ENCODE measurements at places on chromosomes 3 and 15.

DNA sequence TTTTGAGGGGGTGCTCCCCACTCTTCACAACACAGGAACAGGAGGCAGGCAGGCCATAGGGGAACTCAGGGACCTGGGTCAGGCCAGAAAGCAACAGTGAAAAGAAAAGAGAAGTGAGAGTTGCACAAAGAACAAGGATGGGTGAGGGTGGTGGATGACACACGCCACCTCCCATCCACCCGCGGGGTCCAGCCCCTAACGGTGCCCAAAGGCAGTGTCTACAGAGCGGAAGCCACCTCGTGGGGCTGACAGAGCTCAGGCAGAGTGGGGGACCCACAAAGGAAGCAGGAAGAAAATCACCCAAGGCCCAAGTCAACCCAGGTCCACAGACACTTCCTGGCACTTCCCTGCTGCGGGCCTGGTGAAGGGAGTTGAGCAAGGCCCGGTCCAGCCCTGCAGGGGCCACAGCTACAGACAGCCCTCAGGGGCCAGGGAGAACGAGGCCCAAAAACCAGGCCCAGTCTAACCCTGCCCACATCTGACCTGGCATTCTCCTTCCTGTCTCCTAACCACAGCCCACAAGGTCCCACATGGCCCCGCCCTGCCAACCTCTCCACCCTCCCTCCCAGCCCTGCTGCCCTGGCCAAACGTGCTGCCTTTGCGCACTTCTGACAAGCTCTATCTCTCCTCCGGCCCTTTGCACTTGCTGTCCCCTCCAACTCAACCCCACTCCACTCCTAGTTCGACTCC, 5.9 kb downstream of the NUP210 start:
- no peak for DNase-seq

DNA sequence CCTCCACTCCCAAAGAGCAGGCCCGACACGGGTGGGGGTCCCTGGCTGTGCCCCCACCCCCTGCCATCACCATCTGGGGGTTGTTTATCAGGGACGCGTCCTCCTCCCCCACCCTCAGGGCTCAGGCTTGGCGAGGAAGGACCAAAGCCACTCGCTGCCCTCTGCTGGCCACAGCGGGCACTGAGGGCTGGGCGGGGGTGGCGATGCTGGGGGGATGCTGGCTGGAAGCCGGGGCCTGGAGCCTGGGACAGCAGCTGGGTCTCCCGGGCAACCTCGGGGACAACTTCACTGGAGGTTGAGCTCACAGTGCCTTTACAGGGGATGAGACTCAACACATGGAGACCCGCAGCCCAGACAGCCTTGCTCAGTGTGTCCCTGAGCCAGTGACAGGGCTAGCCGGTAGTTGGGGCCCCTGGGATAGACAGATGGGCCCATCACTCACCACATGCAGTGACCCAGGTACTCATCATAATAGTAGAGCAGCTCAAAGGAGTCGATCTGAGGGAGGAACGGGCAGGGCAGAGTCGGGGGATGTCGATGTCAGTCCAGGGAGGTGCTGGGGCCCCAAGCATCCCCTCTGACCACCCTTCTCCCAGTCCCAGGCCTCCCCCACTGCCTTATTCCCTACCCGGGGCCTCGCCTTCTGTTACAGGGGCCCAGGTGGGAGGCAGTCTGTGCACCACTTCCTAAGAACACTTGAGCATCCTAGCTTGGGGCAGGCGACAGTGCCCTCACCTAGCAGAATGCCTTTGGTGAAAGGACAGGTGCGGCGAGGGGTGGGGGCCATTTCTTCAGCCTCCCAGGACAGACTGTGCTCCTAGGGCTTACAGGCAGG, 5.9 kb upstream of the CALML4 start:
- peak; percentile 85 for DNase-seq

DNA sequence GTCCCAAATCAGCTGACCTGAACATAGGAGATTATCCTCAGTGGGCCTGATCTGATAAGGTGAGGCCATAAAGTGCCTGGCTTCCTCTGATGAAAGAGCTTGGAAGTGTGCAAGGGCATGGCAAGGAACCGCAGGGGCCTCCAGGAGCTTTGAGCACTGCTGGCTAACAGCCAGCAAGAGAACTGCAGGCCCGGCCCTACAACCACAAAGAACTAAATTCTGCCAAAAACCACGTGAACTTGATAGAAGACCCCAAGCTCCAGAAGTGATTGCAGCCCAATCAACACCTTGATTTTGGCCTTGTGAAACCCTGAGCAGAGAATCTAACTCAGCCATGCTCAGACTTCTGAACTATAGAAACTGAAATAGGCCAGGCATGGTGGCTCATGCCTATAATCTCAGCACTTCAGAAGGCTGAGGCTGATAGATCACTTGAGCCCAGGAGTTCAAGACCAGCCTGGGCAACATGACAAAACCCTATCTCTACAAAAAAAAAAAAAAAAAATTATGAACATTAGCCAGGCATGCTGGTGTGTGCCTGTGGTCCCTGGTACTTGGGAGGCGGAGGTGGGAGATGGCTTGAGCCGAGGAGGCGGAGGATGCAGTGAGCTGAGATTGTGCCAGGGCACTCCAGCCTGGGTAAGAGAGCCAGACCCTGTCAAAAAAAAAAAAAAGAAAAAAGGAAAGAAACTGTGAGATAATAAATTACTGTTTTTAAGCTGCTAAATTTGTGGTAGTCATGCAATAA, 7.7 kb upstream of the DIS3L start:
- no peak for DNase-seq

DNA sequence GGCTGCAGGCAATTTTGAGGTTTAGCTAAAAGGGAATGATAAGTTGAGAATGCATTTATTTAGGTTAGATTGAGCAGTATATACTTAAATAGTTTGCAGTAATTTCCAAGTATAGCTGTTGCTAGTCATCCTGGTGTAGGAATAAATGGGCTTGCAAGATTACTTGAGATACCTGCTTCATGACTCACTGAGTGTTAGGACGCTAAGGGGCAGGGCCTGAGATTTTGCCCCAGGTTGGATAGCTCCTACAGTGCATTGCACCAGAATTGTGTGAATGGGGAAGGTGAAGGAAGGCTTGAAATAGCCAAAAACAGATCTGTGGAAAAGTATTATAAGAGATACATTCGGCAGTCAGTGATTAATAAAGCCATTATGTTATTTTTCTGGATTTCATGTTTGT, 72.8 kb downstream of the KCNH8 start:
- no peak for DNase-seq

DNA sequence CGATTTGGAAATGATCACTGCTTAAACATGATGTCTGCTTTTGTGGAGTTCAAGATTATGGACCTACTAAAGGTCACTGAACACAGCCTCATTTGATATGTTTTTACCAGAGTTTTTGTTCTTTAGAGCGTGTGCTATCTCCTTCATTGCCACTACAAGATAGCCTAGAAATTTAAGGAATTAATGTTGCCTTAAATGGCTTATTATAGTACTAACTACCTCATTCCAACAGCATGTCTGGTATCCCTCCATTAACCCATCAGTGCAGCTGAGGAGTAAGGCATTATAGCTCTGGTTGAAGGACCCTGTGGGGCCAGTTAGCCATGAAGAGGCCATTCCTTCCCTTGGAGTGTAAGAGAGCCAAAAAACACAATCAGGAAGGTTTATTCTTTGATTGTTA, 2.3 kb upstream of the FAM43A start:
- DNase-seq, result no peak

DNA sequence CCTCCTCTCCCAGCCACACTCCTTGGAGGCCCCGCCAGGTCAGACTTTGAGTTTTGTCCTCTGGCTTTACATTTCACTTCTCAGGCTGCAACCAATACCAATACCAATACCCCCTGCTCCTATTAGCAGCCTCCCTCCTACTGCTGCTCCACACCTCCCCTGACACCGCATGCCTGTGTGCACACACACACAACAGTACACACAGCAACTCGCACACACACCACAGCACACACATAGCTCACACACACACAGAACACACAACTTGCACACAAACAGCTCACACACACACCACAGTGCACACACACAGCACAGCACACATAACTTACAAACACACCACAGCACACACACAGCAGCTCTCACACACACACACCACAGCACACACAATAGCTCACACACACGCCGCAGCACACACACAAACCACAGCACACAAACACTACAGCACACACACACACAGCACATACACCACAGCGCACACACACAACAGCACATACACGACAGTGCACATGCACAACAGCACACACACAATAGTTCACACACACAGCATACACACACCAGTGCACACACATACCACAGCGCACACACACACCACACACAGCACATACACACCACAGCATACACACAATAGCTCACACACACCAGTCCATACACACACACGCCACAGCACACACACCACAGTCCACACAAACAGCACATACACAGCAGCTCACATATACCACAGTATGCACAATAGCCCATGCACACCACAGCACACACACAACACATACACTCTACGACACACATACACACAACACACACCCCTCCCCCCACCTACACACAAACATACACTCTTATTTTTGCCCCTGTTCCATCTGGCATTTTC, 204.7 kb downstream of the UACA start:
- peak; percentile 27 for DNase-seq

DNA sequence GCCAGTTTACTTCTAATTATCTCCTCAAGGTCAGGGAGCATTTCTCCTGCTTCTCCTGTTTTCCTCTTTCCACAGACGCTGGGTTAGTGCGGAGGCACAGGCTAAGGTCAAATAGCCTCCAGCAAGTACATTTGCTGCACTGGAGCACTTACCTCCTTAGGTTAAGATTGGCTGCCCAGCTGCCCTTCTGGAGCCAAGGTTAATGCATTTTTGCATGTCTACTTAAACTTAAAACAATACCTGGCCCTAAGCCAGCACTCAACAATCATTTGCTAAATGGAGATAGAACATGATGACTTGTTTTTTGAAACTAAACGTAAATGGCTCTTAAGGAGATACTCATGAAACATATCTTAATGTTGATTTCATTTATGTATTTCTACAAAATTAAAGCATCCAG, 83.5 kb downstream of the SSR3 start:
- no peak for DNase-seq

DNA sequence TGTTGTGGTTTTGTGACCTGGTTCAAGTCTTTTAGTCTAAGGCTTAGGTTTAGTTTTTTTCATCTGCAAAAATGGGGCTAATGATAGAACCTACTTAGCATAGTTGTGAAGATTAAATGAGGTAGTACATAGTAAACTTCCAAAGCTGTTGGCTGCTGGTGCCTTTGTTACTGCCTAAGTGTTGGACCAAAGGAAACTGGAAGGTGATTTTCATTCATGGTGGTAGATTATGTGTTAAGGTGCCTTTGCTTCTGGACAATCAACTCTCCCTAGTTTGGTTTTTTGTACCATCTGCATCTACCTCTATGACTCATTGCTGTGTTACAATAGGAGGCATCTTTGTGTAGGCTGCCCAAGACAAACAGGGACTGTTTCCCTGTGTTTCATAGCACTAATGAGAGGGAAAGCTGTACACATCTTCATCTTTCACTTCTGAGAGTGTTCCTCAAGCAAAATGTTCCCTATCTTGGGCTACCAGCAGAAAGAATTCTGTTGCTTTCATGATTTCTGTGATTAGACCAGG, 3.2 kb downstream of the MAP2K1 start:
- no peak for DNase-seq

GRCh38 chr3:136186344-136186743, 9.8 kb downstream of the MSL2 start:
- DNase-seq, result no peak
